ENCODE measurements at places on chromosomes 6 and 20.

- DNase-seq, result no peak
Observed at GRCh38 chr6:163620670-163621330, 206.3 kb downstream of the QKI start.

- DNase-seq, result no peak
Observed at GRCh38 chr20:24723647-24724352, 225.3 kb upstream of the CST7 start.

GRCh38 chr6:5164092-5164491 lies 79.0 kb downstream of the PPP1R3G start:
- no peak for DNase-seq

GRCh38 chr20:50294164-50295088 lies 103.8 kb downstream of the CEBPB start:
- no peak for DNase-seq

DNA sequence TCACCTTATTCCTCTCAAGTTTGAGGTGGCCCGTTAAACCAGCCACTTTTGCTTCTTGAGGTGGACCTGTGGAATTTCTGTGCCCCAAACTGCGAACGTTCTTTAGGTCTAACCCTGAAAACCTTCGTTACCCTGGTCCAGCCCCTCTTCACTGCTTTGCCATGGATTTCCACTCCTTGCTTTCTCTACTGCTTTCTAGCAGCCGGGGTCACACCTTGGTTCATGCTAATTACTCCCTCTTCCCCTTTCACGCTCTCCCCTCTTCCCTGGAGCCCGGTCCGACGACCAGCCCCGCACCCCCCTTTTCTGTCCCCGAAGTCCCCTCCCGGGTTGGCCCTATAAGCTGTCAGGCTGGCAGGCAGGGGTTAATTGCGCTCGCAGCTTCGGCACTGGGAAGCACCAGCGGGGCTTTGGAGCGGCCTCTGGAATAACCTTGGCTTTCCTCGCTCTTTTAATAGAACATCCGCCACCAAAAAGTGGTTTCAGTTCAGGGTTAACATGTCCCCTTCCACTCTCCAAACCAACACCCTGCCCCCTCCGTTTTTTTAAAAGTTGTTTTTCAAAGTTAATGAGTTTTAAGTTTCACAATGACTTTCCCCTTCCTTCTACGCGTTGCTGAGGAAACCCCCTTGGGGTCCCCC lies 1.4 kb upstream of the HIVEP1 start:
- DNase-seq, result no peak

GRCh38 chr6:43947860-43948259 lies 177.8 kb downstream of the VEGFA start:
- DNase-seq, result no peak

DNA sequence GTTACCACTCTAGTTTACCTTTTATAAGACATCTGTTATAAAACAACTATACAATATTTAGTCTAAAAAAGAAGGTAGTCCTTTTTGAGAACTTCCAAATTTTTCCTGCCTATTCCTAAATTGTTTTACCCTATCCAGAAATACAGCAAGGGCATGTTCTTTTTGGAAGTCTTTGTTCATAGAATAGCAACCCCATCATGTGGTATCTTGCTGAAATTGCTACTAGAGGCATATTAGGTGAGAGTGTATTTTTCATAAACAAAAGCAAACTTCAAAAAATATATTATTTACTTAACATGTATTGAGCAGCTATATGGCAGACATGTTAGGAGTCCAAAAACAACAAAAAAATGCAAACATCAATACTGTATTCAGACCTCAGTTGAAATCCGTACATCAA lies 371.8 kb upstream of the NRSN1 start:
- no peak for DNase-seq

DNA sequence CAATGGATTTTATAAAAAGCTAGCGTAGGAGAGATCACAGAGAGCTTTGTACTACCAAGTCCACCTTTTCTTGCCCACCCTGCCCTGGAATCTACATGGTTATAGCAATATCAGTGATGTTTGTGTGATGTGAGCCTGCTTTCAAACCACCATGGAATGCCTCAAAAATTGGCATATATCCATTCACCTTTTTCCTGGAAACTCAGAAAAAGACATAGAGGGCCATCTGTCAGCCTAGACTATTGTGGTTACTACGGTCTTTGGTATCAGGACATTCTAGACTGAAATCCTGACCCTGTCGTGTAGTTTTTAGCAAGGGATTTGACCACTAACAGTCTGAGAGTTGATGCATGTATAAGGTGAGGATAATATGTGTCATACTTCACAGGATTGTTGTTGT lies 239.6 kb downstream of the GRIK2 start:
- DNase-seq, result no peak

GRCh38 chr20:16608277-16608650 lies 35.0 kb upstream of the KIF16B start:
- DNase-seq, result no peak

- no peak for DNase-seq
Observed at GRCh38 chr6:45434381-45434700, 56.6 kb upstream of the SUPT3H start.

- no peak for DNase-seq
Observed at GRCh38 chr6:28775405-28776129, 148.2 kb downstream of the TRIM27 start.

DNA sequence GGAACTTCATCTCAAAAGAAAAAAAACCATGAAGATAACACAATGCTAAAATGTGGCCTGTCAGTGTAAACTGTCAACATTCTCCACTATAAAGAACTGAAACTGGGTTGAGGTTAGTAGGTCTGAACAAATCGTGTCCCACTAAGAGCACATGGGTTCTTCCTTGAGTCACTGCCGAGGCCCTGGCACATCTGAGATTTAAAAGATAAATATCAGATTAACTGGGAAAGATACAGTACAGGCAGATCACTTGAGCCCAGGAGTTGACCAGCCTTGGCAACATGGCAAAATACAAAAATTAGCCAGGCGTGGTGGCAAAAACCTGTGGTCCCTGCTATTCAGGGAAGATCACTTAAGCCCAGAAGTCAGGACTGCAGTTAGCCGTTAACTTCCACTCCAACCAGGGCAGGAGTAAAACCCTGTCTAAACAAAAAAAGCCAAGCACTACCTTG lies 5.6 kb downstream of the EEF1A1 start:
- DNase-seq, result no peak

GRCh38 chr6:38445925-38446324 lies 193.8 kb downstream of the BTBD9 start:
- no peak for DNase-seq

GRCh38 chr6:113403966-113404595 lies 453.1 kb upstream of the MARCKS start:
- DNase-seq, result no peak

- no peak for DNase-seq
Observed at GRCh38 chr6:18349386-18349785, 37.8 kb upstream of the RNF144B start.

DNA sequence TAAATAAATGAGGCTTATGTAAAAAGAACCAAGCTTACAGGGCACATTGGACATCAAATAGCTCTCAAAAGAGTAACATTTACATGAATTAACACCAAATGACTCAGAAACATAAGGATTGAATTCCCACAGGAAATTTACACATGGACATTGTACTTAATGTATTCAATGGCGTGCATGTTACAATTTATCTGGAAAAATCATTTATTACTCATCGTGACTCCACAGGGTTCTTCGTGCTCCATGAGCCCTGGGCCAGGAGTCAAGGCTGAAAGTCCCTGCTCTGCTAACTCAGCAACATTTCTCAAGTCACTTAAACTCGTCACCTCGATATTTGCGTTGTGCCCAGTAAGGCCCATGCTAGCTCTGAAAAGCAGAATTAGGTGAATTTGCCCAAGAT lies 158.5 kb downstream of the PHACTR1 start:
- no peak for DNase-seq

- no peak for DNase-seq
Observed at GRCh38 chr20:38210741-38211140, 45.7 kb upstream of the TGM2 start.

- no peak for DNase-seq
Observed at GRCh38 chr20:20034486-20034885, 17.3 kb downstream of the NAA20 start.

DNA sequence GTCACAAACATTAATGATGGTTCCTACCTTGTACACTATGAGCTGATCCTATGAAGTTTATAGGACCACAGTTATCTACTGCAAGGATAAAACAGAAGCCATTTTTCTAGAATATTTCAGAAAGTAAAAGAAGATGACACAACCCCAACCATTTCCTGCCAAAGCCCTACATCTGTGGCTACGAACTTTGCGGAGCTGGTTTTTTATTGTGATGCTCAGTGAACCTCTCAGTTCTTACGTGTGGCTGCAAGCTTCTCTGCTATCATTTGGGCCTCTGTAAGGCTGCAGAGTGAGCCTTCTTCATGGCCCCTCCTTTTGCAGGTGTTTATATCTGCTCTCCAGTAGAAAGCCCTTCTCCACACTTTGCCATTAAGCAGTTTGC lies 17.8 kb upstream of the TAGAP start:
- DNase-seq, result peak; percentile 32

DNA sequence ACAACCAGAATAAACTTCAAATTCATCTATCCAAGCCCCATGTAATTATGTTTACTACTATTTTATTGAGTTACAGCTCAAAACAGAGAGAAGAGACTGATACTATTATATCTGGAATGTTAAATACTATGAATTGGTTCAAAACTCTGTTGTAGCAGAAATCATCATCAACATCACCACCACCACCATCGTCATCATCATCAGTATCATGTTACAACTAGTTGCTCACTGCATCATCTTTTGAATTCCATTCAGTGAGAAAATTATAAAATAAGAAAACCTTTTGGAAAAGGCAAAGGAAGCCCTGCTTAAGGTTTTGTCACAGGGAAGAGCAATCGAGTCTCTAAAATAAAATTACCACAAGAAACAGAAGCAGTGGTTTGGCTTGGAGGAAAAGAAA lies 36.2 kb upstream of the THEMIS start:
- DNase-seq, result no peak

- DNase-seq, result no peak
Observed at GRCh38 chr20:53550280-53551187, 43.1 kb downstream of the ZNF217 start.

DNA sequence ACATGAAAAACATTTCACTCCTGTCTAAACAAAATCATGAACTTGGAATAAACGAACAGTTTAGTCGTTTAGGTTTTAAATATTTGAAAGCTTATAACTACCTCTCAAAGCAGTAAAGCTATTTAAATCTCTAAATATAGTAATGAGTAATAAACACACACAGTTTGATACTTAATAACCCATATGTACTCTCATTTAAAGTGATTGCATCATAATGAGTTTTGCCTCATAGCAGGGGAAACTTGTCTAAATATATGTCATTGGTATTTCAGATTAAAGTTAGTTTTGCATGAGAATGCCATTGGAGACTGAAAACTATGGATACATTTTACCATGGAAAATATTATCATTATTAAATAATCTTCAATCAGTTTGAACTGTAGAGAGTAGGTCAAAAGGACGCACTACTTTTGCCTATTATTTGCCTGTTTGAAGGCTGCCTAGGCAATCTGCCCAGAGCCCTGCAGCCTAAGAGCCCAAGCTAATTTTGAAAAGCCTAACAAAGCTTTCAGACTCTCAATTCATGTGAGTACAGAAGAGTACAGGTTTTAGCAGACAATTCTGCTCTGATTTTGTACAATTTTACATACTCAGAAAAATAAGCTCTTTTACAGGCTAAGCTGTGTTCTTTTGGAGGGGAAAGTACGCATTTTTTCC lies 632.8 kb downstream of the HACE1 start:
- DNase-seq, result no peak

DNA sequence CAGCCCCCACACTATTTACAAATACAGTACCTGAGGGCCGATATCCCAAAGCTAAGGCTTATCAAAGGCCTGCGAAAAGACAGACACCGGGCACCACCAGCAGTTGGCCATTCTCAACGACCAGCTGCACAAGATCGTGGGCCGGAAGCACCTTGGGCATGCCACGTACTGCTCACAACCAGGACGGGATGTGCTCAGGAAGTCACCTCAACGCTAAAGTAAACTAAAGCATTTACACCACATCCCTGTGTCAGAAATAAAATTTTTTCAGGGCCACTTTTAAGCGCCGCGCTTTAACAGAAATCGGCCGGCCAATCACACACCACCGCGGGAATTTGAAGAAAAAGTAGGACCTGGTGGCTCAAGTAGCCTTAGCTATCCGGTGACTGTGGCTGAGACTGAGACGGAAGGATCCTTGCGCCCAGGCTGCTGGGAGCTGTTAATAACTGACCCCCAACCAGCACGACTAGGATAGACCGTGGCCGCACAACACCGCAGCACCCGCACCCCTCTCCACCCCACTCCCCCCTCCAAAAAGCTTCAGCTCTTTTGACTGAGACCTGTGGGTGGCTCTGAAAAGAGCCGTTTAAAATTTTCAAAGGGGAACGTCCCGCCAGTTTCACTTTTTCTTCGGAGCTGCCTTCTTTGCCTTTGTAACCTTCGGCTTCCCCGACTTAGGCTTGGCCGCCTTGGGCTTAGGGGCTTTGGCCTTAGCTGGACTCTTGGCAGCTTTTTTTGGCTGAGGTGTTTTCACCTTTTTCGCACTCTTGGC lies 131.2 kb upstream of the BTN3A2 start:
- peak; percentile 46 for DNase-seq

- DNase-seq, result no peak
Observed at GRCh38 chr20:44956410-44956809, 3.8 kb downstream of the TOMM34 start.

DNA sequence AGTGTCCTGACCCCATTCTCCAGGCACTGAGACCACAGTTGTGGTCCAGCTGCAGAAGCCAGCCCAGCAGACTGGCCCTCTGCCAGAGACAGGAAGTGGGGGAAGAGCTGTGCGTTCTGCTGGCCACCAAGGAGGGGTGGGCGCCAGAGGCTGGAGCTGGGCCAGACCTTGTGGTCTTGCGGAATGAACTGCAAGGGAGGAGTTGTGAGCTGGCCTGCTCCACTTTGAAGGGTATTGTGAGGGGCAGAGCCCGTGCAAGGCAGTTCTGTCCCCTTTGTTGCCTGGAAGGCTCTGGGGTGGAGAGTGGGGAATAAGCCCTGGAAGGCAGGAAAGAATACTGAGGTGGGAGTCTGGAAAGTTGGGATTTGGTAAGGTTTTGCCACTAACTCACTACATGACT lies 3.6 kb upstream of the MDFI start:
- DNase-seq, result no peak

DNA sequence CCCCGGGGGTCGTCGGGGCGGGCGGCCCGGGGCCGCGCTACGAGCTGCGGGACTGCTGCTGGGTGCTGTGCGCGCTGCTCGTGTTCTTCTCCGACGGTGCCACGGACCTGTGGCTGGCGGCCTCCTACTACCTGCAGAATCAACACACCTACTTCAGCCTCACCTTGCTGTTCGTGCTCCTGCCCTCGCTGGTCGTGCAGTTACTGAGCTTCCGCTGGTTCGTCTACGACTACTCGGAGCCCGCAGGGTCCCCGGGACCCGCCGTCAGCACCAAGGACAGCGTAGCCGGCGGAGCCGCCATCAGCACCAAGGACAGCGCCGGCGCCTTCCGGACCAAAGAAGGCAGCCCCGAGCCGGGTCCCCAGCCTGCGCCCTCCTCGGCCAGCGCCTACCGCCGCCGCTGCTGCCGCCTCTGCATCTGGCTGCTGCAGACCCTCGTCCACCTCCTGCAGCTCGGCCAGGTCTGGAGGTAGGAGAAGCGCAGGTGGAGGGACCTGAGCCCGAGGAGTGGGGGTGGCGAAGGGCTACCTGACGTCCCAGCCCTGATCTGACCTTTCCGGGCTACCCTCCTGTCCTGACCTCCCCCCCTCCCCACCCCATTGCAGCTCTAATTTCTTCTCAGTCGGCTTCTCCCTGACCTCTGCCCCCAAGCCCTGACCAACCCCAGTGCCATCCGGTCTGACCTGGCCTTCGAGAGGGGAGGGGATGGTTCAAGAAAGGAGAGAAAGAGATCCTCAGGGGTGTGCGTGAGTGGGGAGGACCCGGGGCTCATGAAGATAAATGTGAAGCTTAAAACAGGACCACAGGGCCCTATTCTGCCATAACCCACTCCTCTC lies 558 bp downstream of the XKR7 start:
- DNase-seq, result peak; percentile 66
